DMS79 treated with DMSO at 0.1 percent for 48 hours (cell line): ENCODE measurements at places on chromosomes 11 and 22.

- no peak for DNase-seq
These were observed 3.3 kb upstream of the MMP10 start for GRCh38 chr11:102783720-102784119.

DNA sequence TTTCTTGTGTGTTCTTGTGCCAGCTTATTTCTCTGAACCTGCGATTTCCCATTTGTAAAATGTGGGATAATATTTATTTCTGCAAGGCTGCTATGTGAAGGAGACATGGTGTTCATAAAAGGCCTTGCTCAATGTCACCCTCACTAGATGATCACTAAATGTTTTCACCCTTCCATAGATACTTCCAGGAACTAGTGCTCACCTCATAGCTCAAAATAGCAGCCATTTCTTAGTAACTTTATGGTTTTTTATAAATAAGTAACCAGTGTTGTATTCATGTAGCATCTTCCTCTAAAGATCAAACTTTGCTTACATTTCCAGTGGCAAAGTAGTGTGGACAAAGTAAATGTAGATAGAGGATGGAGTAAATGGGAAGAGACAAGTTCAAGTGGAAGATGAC is 23.8 kb downstream of the SYTL2 start:
- DNase-seq, result no peak

GRCh38 chr11:129041611-129042018 is 98.9 kb upstream of the TP53AIP1 start:
- DNase-seq, result no peak

DNA sequence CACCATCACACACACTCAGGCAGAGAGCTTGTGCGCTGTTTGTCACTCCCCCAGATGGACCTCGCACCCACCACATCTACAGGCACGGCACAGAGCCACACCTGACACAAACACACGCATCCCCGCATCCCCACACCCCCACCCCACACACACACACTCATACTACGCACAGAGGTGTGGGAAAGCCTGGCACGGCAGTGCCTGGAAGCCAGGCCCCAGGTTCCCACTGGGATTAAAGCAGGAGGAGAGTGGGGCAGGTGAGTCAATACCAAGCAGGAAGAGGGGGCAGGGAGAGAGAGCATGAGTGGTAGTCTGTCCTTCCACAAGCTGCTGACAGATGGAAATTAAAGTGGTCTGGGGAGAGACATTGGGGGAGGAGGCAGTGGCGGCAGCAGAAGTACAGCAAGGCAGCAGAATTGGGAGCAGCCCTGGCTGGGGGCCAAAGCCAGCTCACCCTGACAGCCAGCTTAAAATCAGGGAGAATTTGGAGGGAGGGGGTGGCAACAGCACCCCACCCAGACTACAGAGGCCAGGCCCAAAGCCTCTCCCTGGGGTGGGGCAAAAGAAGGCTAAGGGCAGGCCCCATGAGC is 20.7 kb downstream of the TNKS1BP1 start:
- DNase-seq, result peak; percentile 83

DNA sequence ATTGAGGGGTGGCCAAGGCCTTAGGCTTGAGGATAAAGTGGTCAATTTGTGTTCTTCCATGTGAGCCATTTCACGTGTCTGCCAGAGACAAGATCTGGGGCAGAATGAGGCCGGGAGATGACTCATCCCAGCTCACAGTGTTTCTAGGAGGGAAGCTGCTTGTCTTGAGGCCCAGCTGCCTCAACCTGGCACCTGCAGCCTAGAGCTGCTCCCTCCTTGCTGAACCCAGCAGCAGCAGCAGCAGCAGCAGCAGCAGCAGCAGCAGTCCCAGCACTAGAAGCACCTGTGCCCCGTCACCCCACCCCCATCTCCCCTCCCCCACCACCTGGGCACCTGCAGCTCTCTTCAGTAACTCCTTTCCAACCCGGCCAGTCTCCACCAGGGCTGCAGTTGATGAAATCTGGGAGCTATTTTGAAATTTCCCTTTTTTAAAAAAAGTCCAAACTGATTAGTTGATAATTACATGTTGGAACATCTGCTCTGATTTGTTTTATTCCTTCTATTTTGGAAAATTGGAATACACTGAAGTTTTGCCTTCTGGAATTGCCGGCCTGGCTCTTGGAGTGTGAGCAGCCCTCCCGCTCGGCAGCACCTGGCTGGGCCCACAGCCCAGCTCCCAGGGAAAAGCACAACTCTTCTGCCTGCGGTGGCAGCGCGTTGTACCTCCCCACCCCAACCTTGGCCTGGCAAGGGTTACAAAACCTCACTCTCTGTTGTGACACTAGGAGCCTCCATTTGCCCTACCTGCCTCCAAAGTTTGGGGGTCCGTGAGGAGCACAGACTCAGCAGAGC is 143.5 kb downstream of the NXPE2 start:
- DNase-seq, result no peak

GRCh38 chr11:43116071-43116470 is 195.7 kb upstream of the API5 start:
- no peak for DNase-seq

DNA sequence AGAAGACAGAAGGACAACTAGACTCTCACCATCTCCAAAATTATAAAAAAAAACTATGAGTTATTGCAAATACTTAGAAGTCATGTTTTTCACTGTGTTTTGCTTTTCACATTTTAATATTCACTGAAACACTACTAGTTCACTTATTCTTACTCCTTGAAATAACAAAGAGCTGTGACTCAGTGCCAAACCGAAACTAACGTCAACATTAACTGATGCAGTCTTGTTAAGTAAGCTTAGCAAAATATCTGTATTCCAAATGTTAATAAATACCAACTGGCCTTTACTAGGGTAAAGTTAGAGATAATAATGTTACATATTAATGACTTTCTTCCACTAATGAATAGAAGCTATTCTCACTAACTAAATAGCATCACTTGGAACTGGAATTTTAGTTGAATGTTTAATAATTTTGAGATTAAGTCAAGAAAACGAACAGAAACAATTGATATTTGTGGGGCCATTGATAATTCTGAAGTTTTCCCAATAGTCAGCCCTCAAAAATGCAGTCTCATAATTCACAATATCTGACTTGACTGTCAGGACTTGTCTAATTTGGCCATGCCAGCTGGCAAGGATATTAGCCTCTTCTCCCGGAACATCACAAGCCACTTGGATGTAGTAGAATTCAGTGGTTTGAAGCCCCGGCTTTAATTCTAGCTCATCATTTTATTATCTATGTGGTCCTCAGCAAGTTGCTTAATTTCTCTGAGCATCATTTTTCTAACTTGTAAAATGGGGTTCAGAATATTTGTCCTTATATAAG is 230.1 kb upstream of the DDI1 start:
- no peak for DNase-seq

GRCh38 chr11:119683783-119684182 is 45.2 kb downstream of the NECTIN1 start:
- peak; percentile 28 for DNase-seq

DNA sequence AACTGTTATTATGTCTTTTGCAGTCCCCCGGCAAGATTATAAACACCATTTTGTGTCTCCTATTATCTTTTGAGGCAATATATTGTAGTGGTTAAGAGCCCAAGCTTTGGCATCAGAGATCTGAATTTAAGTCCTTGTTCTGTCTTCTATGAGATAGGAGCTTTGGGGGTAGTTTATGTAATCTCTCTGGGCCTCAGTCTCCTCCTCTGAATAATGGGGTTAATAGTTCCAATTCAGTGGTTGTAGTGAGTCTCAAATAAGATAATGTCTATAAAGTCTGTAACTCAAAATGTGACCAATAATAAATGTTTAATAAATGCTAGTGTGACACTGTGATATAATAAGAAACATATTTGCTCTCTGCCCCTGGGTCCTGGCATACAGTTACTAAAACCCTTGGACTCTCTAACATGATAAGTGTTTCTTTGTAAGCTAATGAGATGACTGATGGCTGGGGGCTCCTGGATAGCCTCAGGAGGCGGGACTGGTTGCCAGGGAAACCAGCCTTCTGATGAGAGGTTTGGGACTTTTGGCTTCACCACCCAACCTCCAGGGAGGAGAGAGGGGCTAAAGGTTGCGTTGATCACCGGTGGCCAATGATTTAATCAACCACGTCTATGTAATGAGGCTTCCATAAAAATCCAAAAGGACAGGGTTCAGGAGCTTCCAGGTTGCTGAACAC is 183.4 kb upstream of the MTMR2 start:
- no peak for DNase-seq
